ENCODE measurements at places on chromosomes 13 and 19.

GRCh38 chr13:102678339-102679107 lies 16.3 kb downstream of the METTL21C start:
- no peak for DNase-seq

DNA sequence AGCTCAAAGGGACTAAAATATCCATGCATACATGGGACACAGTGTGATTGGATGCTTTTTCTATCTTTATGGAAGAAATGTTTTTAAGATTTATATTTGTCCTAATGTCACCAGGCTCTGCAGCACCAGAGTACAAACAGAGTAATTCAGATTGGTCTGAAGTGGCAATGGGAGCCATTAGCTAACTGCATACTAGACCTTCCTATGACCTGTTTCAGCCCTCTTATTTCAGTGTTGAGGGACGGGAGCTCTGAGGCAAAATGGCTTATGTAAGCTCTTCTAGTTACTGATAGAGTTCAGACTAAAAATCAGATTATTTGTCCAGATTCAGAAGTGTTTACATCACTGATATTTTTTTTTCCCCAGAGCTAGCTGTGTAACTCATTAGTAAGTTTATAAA lies 4.9 kb downstream of the SLAIN1 start:
- DNase-seq, result no peak

- DNase-seq, result no peak
Observed at GRCh38 chr13:111390522-111391270, 70.3 kb downstream of the TEX29 start.

DNA sequence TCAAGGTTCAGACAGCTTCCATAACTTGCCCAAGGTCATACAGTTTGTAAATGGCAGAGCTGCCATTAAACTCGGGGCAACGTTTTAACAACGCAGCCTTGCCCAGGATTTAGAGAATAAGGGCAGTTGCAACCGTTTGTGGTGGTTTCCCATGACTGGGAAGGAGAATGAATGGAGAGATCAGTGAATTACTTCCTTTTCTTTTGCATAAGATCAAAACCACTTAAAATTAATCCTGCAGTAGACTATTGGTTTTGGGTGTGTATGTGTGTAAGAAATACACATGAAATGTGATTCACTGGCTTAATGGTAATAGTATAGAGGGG lies 179.1 kb upstream of the MIR17HG start:
- DNase-seq, result no peak

DNA sequence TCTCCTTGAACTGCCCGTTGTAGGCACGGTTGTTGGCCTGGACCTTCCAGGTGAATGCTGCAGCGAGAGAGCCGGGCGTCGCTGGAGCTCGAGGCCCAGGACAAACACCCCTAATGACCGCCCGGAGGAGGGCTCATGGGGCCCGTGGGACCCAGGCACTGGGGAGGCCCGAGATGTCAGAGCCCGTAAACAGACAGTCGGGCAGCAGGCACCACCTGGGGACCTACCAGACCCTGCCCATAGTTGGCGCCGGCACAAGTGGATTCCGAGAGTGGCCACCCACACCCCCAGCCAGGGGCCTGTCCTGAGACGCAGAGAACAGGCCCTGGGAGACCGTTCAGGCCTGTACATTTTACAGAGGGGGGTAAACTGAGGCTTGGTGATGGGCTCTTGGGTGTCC lies 2.4 kb downstream of the ATP8B3 start:
- no peak for DNase-seq

DNA sequence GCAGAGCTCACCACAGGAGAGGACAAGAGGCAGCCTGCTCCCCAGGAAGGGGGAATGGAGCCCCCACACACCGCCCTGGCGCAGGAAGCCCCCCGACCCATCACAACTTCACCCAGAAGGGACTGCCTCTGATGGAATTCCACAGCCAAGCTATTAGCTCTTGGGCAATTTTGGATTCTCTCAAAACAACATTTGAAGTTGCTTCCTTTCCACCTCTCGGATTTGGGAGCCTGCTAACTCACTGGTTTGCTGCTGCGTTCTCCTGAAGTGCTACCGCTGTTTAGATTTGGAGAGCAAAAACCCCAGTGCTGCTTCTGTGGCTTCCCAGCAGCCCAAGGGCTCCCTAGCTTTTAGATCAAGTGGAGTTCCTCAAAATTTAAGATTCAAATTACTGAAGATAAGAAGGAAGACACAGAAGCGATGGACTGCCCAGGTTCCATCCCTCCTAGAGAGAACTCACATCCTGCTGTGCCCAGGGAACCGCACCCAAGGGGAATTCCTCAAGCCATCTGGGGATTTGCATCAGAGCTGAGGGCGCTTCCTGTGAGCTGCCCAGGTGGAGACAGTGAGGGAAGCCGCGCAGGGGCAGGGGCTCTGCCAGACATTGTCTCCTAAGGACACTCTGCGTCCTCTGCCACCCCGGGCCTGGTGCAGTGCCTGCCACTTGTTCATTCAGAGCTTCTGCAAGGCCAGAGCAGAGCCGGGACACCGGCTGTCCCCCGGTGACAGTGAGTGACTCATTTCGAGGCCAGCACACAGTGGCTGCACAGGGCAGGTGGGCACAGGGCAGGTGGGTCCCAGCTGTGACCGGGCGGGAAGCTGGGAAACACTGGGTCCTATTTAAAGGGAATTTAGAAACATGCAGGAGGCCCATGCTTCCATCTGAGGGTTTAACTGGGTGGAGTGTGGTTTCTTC lies 45.5 kb downstream of the COL4A1 start:
- no peak for DNase-seq

DNA sequence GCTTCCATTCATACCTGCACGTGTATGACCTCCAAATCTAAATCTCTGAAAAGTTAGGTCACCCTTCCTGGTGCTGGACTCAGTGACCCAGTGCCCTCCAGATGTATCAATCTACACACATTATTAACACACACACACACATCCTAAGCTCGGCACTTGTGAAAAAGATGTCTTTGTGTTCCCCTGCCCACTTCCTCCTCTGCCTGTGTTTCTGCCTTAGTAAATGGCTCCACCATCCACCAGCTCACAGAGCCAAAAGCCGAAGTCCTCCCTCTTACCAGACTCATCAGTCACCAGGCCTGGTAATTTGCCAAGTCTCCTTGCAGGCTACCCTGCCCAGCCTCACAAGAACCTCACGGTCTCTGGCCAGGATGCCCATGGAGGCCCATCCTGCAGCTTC lies 131.5 kb downstream of the SHISA2 start:
- no peak for DNase-seq

- no peak for DNase-seq
Observed at GRCh38 chr13:73355134-73355533, 296.3 kb downstream of the KLF5 start.

DNA sequence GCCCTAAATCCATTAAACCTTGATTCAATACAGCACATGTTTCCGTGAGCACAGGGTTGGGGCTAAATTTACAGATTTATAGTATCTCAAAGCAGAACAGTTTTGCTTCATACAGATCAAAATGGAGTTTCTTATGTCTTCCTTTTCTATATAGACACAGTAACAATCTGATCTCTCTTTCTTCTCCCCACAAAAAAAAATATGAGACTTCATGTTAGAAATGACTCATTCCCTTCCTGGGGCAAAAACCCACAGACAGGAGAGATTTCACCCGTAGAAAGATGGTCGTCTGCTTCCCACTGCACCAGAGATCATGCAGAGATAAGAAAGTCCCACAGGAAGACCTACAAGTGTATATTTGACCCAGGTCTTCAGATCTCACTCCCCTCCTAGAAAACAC lies 7.7 kb upstream of the ZNF611 start:
- no peak for DNase-seq

GRCh38 chr13:80680786-80681366 lies 339.9 kb upstream of the SPRY2 start:
- DNase-seq, result no peak

DNA sequence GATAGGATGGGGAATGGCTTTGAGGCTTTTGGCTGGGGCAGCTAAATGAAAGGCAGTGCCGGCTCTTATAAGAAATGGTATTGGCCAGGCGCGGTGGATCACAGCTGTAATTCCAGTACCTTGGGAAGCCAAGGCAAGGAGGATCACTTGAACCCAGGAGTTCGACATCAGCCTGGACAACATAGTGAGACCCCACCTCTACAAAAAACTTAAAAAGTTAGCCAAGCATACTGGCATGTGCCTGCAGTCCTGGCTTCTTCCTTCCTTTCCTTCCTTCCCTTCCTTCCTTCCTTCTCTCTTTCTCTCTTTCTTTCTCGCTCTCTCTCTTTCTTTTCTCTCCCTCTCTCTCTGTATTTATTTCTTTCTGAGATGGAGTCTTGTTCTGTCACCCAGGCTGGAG lies 3.1 kb downstream of the CA11 start:
- no peak for DNase-seq

DNA sequence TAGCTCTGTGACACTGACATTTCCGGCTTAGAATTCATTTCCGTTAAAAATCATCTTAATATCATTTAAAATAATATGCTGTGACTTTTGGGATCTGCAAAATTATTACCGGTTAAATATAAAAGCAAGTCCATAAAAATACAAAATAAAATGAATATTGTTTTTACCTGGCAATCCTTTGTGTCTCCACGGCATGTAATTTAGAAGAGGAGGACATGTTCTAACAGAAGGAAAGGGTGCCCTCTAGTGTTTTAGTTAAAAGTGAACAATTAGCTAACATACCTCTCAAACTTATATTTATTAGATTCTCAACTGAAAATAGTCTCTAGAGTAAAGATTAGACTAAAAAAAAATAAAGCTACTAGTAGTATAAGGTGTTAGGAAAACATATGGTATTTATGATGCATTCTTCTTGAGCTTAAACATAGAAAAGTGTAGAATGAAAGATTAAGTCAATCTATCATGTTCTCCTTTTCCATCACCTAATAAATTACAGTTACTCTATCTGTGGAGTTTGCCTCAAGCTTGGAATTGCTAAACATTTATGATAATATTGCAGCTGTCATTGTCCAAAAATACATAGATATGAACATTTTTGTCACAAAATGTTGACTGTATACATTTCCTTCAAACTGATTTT lies 676.7 kb upstream of the SPRY2 start:
- DNase-seq, result no peak

- no peak for DNase-seq
Observed at GRCh38 chr19:49639401-49640112, 386 bp downstream of the RRAS start.

GRCh38 chr19:11421371-11422098 lies 2.4 kb upstream of the RGL3 start:
- DNase-seq, result peak; percentile 78

GRCh38 chr13:81779876-81780275 lies 1439.0 kb upstream of the SPRY2 start:
- no peak for DNase-seq

DNA sequence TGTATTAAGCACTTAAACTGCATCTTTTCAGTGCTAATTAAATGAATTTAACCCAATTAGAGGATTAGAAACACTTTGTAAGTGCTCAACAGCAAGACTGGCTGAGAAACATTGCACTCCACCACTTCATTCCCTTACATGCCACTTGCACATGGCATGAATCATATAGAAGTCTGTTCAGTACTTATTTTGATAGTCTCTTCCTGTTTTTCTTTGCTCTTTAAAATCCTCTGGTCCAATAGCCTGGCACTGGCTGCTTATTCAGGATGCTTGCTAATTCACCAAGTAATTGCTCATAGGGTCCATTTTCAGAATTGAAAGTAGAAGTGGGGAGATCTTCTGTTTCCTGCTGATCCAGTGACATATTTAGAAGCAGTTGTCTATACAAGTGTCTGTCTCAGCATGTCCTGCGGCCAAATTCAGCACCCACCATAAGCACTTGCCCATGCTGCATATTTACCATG lies 900.1 kb downstream of the PCDH9 start:
- DNase-seq, result no peak

GRCh38 chr19:10640361-10640760 lies 13.8 kb upstream of the ILF3 start:
- no peak for DNase-seq

- peak; percentile 52 for DNase-seq
Observed at GRCh38 chr19:48636859-48637448, at the start of gene DBP. Gene DBP (minus strand): TSS chr19:48637379. CDS start chr19:48636994, 385 bp downstream.

- DNase-seq, result no peak
Observed at GRCh38 chr19:748274-748598, 2.7 kb upstream of the MISP start.

GRCh38 chr19:40192758-40193586 lies 1.7 kb downstream of the MAP3K10 start:
- no peak for DNase-seq

GRCh38 chr13:40813667-40814454 lies 24.4 kb downstream of the SLC25A15 start:
- DNase-seq, result no peak

- no peak for DNase-seq
Observed at GRCh38 chr19:28705008-28705407, 507.9 kb downstream of the UQCRFS1 start.

DNA sequence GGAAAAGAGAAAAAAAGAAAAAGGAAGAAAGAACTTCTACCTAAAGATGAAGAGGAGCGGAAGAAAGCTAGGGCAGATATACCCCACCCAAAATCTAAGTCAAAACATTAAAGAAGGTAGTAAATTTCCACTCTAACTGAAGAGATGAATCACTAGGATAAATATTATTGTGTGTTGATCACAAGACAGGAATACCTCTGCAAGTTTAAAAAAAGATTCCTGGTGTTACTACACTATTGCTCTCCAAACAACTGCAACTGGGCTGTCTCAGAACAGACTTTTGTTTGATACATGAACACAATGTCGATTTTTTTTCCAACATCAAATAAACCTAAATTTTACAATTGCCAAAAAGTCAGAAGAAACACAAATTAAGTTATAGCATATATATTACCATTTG lies 6.8 kb downstream of the HSPH1 start:
- DNase-seq, result no peak

DNA sequence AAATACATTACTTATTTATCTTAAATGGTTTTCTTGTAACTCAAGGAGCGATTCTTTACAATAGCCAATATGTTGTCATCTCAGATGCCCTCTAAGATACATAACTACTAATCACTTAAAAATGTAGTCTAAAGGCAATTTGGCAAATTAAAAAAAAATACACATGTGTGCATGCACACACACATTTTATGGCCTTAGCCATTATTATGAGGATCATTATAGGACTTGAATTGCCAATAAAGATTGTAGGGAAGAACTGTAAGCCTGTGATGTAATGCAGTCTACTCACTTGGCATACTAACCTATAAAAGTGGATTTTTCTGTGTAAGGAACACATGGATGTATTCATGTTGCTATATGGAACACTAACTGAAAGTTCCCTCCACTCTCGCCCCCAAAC lies 274.3 kb downstream of the SHISA2 start:
- no peak for DNase-seq

DNA sequence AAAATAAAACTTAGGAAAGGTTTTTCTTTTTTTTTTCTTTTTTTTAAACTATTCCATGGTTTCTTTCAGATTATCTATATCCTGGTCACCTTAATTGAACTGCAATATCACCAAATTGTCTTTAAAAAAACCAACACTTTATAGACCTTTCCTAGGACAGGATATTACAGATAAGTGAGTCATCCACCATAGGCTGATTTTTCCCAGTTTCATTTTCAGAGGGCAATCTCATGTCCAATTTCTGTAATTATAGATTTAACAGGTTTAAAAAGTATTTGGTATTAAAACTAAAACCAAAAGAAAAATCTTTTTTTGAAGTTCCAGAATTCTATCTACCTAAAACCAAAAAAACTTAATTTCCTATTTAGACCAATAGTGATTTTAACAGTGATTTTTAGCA lies 13.2 kb downstream of the SPART start:
- no peak for DNase-seq

Measured in stimulated activated CD8-positive, alpha-beta memory T cell treated with anti-CD3 and anti-CD28 coated beads, Interleukin-4, amount 100 ng/mL, for 48 hours (primary cell).